ENCODE measurements at places on chromosomes 1 and 21. TPM values are rescaled to one million over a fixed set of nuclear protein-coding genes. Genes with fewer than 3 reads are reported as not detected.
A peak's percentile ranks its signal among the peaks of the same experiment; 100 is the strongest.

The FAM78B gene
- total RNA-seq, result 1.2 TPM

The ZSWIM5 gene
- 0.35 TPM for total RNA-seq

The LRRN2 gene
- 2.7 TPM for total RNA-seq

The FAM110D gene
- 0.93 TPM for total RNA-seq

The MPL gene
- total RNA-seq, result 0.09 TPM

The BNIPL gene
- 0.53 TPM for total RNA-seq

The UROD gene
- total RNA-seq, result 96.8 TPM

The AMY1A gene
- not detected for total RNA-seq

GRCh38 chr1:167819849-167820683, 93.9 kb downstream of the ADCY10 start:
- peak; percentile 83 for DNase-seq

GRCh38 chr1:5009376-5010065, 355.1 kb downstream of the AJAP1 start:
- no peak for DNase-seq

GRCh38 chr1:231419738-231420298, 2.3 kb downstream of the EGLN1 start:
- peak; percentile 12 for DNase-seq

- no peak for DNase-seq
Measured at GRCh38 chr1:10808441-10808840, 12.0 kb upstream of the CASZ1 start.

DNA sequence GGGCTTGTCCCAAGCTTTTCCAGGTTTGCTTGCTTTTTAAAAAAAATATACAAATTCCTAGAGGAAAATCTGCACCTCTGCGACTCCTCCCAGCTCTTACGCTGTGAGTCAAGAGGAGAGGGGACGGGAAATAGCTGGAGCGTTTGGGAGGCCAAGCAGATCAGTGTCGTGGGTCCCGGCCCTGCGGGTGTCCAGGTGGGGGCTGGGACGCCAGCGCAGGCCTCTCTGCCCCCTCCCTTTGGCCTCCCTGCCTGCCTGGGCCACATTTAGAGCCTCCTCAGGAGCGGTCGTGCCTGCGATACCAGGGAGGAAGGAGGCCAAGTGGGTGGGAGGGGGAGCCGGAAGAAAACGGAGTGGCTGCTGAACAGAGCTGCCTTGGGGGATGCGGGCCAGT, 9.0 kb downstream of the WNT4 start:
- DNase-seq, result peak; percentile 39

- no peak for DNase-seq
Measured at GRCh38 chr1:20928146-20928545, 141.0 kb upstream of the HP1BP3 start.

- DNase-seq, result peak; percentile 86
Measured at GRCh38 chr1:229227298-229227919, 43.5 kb upstream of the RAB4A start.

- peak; percentile 35 for DNase-seq
Measured at GRCh38 chr1:38004284-38005108, 818 bp downstream of the FHL3 start.

DNA sequence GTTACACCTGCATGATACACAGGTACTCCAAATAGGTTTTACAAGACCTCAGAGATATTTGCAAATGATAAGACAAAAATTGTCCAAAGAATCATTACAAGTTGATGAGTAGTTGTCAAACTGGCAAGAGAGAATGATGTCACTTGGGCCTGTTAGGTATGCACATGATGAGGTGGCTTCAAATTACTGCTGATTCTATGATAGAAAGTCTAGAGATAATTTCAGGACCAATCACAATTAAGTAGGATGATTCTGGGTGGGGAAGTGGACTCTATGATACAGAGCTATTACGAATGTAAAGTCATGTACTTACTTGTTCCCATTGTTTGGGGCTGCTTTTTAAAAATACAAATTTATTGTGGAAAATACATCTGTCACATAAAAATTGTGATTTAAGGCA, 5.2 kb upstream of the SPRR1B start:
- no peak for DNase-seq

DNA sequence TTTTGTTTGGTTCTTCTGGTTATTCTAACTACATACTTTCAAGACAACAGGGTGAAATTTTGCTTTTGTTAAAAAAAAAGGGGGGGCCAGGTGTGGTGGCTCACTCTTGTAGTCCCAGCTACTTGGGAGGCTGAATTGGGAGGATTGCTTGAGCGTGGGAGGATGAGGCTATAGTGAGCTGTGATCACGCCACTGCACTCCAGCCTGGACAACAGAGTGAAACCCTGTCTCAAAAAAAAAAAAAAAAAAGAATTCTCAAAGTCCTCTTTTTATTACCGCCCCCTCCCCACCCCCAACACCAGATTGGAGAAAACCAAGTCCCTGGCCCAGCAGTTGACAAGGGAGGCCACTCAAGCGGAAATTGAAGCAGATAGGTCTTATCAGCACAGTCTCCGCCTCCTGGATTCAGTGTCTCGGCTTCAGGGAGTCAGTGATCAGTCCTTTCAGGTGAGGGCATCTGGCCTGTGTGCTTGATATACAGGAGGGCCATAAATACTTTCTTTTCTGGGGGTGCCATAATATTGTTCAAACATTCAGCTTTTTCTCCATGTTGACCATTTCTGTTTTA, 50.2 kb downstream of the LAMC2 start:
- no peak for DNase-seq

DNA sequence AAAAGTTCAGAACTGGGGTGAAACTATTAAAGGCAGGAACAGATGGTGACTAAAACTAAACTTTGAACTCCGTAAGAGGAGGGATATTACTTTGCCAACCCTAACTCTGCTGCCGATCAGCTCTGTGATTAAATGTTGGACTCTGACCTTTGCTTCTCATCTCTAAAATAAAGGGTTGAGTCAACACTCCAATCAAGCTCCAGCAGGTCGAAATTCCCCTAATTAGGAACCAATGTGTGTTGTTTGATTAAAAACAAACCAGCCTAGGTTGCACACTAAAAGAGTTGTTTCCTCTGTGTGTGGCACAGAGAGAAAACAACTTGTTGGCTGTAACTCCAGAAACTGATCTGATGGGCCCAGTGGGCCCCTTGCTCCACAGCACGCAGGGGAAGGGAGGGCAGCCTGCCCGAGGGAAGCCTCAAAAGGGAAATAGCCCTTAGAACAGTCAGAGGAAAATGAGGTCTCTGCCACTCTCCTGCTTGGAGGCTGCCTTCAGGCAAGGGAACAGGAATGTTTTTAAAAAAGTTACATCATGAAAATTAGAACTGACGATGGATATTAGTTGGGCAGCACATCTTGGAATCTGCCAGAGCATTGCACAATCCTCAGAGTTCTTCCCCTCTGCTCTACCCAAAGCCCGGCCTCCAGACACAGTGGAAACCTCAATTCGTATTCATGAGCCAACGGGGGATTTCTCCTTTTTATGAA, 69.3 kb downstream of the KCTD3 start:
- peak; percentile 35 for DNase-seq

DNA sequence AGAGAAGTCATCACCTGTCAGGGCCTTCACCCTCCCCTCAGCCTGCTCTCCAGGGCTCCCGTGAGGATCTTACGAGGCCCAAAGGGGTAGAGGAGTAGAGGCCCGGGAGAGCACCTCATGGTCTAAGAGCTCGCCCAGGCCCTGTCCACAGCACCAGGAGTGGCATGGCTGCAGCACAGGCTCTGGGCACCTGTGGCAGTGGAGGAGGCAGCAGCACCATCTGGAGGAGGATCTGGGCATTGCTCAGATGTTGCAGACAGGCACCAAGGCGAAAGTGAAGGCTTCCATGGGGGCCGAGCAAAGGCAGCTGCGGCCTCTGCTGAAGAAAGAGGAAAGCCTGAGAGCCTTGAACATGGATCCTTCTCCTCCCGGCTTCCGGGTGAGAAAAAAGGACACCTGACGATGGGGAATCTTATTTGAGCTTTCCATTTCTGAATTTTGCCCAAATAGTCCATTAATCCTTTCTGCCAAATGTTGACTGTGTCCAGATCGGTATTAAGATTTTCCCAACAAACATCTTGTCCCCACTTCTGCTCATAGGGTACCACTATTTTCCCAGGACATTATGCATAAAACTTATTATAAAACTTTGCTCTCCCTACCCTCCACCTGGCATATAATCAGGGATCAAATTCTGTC, 604.7 kb downstream of the PTPRC start:
- peak; percentile 10 for DNase-seq

- no peak for DNase-seq
Measured at GRCh38 chr1:29628190-29628589, 391.9 kb downstream of the PTPRU start.

DNA sequence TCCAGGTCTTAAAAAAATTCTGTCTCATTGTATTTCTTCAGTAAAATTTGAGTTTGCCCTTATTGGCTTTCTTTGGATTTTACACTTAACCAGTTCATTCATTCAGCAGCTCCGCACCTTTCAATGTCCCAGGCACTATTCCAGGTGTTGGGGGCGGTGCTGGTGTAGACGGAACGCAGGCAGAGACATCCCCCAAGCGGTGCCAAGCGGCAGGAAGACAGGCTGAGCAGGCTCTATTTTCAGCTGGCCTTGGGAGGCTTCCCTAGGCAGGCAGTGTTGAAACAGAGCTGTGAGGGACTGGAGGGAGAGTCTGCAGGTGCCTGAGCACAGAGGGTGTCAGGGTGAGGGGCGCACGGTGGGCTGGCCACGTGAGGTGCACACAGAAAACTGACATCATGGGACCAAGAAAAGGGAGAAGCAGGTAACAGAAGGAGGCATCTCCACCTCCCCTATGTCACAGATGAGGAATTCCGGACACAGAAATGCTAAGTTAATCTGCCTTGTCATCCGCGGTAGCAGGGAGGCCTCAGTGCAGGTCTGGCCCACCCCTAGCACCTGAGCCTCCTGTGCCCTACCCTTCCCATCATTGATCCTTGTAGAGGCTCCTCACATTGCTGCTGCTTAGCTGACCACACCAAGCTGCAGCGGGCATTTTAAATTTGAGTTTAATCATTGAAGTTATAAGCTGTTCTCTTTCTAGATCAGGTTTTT, 40.8 kb downstream of the SLC37A1 start:
- DNase-seq, result no peak

DNA sequence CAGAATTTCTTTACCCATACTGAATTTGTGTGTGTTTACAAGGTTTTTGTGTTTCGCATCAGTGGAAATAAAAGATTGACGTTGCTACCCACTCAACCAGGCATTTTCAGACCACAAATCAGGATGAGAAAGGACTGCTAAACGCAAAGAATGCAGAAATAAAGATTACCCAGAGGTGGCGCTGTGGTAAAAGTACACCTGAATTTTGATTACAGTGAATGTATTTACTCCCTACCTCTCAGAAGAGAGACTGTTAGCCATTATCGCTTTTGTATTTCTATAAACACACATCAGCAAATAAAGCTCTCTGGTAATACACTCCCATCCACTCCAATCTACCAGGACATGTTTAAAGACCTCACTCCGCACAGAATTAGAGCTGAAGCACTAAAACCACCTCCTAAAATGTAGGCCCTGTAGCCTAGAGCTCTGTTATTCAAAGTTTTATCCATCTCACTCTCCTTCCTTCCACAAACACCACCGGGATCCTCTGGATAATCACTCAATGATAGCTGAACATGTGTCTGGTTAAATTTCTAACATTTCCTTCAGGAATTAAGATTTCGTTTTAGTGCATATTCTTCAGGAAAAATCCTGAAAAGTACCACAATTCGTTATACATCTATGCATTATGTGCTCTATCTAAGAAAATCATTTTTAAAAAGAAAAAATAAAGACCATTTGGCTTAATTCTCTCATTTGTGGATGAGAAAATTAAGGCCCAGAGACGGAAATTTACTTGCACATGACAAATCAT, 2.5 kb upstream of the LMO4 start:
- peak; percentile 64 for DNase-seq

All from muscle of leg (tissue), 16 donors.